KBM-7 (cell line): ENCODE measurements at places on chromosomes 4 and X.

GRCh38 chr4:137966504-137966903 is 275.6 kb downstream of the SLC7A11 start:
- DNase-seq, result no peak

DNA sequence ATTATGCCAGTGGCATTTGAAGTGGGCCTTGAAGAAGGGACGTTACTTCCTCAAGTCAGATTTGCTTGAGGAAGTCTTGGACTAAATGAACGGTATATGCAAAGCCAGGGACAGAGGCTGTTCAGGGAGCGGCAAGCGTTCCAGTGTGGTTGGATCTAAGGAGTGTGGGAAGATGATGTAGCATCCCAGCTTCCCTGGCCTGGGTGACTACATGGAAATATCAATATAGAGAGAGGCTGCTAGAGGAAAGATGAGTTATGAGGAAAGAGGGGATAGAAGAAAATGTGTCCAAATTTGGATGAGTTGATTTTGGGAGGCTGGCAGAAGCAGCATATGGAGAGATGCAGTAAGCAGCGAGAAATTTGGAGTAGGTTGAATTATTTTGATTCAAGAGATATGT is 432.5 kb upstream of the TENM3 start:
- DNase-seq, result no peak

GRCh38 chr4:45442466-45442865 is 681.4 kb downstream of the GABRG1 start:
- DNase-seq, result peak; percentile 7

GRCh38 chrX:18856645-18856997 is 127.3 kb downstream of the PHKA2 start:
- no peak for DNase-seq

DNA sequence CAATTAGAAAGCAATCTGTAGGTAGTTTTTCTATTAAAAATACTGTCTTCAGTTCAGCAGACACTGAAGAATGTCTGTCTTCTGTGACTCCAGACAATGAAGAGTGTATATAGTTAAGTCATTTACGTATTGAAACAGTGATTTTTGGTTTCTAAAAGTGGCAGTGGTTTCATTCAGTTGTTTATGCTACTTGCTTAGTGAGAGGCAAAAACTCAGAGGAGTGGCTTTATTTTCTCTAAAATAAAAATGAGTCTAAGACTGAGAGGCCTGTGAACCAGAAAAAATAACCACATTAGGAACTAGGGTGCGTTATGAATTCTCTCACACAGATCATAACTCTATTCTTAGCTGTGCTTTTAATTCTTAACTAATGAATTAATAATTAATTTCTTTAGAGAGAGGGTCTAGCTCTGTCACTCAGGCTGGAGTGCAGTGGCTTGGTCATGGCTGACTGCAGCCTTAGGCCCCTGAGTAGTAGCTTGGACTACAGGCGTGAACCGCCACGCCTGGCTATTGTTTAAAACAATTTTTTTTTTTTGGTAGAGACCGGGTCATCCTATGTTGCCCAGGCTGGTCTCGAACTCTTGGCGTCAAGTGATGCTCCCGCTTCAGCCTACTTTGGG is 31.4 kb downstream of the FREM3 start:
- DNase-seq, result no peak

GRCh38 chr4:90614371-90614770 is 487.2 kb downstream of the CCSER1 start:
- DNase-seq, result no peak
